Fibroblast of skin of scalp (primary cell): ENCODE measurements at places on chromosomes 2 and 18.

DNA sequence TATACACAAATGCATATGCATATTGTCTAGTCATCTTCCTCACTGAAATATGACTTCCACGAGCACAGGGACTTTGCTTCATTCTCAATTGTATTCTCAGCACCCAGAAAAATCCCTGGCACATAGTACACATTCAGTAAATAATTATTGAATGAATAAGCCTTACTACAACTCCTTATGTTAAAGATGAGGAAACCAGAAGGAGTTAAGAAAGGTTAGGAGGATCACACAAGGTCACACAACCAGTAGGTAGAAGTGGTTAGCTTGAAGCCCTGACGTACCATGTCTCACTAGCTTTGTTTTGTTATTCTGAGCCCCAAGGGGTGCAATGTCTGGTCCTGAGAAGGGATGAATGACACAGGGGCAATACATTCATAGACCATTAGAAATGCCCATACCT, 220.9 kb upstream of the PID1 start:
- no peak for DNase-seq

DNA sequence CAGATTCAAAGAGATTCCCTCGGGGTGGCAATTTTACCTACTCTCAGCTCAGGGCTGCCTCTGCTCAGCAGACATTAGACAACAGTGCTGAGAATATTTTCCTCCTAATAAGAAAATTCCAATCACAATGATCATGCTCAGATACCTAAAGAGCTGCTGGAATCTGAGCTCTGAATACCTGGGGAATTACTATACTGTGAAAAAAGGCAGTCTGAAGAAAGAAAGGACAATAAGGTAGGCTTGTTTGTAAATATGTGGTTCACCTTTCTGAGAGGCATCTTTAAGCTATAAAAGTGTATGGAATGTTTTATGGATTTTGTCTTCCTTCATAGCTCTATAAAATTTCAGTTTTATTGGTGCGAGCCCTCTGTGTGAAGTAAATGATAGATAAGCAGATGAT, 34.2 kb upstream of the FAM98A start:
- DNase-seq = no peak

- no peak for DNase-seq
These were observed 27.8 kb downstream of the DNMT3A start for GRCh38 chr2:25313711-25314513.

DNA sequence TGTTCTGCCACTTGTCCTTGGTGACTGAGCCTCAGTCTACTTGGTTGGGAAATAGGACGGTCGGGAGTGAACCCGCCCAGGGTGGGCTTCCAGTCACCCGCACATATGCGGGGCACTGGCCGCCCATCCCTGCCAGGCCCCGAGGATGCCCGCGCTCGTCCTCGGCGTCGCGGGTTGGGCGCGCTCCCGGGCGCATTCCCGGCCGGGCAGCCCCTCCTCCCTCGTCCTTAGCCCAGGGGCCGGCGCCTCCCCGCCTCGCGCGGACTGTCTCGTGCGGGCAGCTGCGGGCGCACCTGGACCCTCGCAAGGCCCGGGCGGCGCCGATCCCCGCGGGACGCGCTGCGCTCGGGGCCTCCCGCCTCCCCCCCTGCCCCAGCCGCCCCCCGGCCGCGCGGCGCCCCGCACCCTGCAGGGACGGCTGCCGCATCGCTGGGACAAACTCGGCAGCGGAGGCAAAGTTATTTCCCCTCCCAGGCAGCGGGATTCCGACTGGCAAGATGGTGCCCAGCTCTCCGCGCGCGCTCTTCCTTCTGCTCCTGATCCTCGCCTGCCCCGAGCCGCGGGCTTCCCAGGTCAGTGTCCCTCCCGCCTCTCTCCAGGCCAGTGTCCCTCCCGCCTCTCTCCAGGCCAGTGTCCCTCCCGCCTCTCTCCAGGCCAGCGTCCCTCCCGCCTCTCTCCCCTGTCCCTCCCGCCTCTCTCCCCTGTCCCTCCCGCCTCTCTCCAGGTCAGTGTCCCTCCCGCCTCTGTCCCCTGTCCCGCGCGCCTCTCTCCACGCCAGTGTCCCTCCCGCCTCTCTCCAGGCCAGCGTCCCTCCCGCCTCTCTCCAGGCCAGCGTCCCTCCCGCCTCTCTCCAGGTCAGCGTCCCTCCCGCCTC, at the start of gene FBLN7:
Gene FBLN7, plus strand, starts transcription at position 227 of the 874 bp plus-strand sequence. Its CDS starts 271 bp downstream, at position 498.
- peak; percentile 11 for DNase-seq

DNA sequence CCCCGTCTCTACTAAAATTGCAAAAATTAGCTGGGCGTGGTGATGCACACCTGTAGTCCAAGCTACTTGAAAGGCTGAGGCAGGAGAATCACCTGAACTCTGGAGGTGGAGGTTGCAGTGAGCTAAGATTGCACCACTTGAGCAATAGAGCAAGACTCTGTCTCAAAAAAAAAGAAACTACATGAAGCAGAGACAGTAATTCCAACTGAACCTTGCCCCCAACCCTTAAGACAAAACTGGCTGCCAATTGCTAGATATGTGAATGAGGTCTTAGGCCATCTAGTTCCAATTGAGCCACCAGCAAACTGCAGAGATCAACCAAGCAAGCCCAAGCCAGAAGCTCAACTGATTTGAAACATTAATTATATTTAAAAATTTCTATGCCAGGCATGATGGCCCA, 25.9 kb downstream of the HAUS1 start:
- no peak for DNase-seq

DNA sequence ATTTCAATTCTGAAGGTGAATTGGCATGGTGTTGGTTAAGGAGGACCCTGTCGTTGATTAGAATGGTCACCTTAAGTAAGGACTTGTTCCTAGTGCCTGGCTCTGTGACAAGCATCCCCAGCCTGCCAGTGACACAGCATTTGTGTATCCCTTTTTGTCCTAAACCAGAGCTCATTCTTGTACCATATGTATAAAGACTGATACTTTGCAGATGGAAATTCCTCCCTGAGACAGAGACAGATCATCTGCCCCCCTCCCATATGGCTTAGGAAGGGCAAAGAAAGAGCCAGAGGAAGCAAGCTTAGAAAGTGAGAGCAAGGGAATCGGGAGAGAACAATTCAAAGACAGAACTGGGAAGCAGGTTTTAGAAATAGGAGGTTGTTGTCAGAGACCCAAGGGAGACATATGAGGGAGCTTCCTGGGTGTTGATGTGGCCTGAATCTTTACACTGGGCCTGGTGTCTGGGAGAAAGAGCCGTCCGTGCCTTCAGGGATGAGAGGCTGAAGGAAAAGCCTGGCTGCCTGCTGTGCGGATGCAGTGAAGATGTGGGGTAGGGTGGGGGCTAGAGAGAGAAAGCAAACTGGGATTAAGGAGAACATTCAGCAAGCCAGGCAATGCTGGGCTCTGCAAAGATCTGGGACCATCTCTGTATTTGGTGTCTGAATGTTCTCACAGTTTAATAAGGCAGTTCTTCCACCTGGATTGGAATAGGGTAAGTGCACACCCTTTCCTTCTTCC, 13.2 kb upstream of the CHRNA1 start:
- DNase-seq = peak; percentile 62

DNA sequence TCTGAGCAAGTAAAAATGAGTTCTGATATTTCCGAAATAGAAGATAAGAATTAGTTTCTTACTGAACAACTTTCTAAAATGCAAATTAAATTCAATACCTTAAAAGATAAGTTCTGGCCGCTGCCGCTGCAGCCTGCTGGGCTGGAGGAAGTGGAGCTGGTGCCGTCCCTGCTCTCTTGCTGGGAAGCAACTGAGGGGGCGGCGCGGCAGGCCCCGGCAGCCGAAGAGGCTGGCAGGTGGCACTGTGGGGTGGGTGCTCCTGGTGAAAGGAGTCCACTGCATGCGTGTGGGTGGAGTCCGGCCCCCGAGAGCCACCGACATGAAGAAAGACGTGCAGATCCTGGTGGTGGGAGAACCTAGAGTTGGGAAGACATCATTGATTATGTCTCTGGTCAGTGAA, 89.5 kb upstream of the ZNF519 start:
- DNase-seq = no peak

GRCh38 chr2:206230060-206230762, 44.3 kb upstream of the ZDBF2 start:
- DNase-seq = peak; percentile 40

DNA sequence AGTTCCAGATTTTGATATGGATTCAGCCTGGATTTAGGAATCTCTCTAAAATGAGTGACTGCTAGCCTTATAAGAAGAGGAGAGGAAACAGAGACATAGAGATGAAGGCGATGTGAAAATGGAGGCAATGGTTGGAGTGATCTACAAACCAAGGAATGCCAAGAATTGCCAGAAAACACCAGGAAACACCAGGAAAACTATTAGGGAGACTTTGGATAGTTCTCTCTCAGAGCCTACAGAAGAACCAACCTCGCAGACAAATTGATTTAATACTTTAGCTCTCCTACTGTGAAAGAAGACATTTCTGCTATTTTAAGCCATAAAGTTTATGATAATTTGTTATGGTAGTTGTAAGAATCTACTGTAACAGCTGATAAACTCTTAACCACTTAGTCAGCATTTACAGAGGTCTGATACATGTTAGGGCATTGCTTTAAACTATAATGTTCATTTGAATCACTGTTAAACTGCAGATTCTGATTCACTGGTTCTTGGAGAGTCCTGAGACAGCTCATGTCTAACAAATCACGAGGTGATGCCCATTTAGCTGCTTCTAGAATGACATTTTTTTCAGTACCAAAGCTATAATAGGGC, 1702.6 kb upstream of the LRRTM1 start:
- peak; percentile 49 for DNase-seq

DNA sequence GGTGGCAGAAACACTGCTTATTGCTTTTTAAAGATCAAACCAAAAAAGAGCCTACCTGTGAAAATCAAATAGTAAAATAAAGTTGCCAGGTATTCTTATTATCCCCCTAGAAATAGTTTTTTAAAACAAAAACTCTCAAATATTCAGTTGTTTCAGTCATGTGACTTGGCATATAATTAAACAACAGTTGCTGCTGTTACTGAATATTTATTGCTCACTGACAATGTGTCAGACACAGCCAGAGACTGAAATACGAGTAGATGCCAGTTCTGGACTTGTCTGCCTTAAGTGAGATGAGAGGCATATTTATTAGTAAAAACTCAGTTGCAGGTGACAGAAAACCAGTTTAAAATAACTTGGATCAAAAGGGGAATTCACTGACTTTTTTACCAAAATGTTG, 106.0 kb upstream of the RAB12 start:
- DNase-seq = no peak

DNA sequence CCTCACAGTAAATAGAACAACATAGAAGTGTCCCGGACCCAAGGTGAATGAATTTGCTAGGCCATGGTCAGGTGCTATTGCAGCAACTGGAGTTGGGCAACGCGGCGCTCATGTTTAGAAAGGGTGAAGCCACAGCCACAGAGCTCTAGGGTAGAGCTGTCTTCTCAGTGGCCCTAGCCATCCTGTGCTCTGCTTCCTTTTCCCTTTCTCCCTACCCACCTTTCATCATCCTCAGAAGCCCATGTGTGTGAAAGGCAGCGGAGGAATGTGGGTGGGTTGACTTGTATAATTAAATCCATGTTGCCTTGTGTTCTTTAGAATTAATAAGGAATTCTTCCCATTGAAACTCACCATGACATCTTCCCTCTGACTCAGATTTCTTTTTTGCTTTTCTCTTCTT, 336.7 kb downstream of the OSR1 start:
- peak; percentile 96 for DNase-seq
